ENCODE measurements at places on chromosomes 16 and 17.

DNA sequence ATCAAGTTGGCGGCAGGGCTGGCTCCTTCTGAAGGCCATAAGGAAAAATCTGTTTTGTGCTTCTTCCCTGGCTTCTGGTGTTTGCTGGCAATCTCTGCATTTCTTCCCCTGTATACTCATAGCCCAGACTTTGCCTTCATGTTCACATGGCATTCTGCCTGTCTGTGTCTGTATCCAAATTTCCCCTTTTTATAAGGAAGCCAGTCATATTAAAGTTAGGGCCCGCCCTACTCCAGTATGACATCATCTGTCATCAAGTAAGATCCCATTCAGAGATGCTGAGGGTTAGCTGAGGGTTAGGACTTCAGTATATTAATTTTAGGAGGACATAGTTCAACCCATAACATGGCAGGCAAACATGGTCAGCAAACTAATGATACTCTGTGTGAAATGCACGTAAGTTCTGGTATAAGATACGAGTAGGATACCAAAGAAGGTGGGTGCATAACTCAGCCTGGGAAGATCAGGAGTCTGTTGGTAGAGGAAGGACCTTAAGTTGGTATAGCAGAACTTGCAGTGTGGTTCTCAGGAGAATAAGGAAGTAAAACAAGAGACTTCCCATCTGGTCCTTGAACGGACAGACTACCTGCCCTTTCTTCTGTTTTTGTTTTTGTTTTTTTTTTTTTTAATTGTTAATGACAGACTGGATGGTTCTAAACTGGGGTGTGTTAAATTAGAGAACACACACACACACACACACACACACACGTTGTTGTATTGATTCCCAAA is 13.9 kb downstream of the MAP2K6 start:
- no peak for DNase-seq

DNA sequence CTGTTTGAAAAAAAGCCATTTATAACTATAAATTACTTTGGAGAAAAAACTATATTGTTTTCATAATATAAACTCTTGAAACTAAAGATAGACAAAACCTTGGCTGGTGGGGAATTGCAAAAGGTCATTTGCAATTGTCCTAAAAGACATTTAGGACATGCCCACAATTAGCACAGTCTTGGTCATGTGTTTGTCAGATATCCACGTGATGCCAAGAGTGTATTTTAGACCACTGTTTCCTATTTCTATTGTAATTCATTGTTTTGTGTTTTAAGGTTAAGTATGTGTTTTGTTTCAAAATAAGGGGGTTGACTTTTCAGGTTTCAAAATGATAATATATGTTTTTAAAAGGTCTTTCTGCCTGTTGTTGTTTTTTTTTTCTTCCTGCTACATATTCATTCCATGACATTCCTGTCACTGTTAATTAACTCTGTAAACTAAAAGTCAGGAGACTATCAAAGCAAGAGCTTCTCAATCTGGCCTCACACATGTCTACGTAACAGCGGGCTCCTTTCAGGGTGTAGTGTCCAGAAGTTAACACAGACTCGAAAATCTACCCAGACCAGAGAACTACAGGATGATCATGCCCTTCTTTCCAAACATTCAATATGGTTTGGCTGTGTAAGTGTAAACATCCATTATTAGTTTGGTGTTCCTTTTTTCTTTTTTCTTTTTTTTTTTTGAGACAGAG is 58.7 kb downstream of the COG7 start:
- DNase-seq: no peak

- DNase-seq: no peak
Measured at GRCh38 chr17:48491527-48492273, 39.1 kb downstream of the HOXB1 start.

DNA sequence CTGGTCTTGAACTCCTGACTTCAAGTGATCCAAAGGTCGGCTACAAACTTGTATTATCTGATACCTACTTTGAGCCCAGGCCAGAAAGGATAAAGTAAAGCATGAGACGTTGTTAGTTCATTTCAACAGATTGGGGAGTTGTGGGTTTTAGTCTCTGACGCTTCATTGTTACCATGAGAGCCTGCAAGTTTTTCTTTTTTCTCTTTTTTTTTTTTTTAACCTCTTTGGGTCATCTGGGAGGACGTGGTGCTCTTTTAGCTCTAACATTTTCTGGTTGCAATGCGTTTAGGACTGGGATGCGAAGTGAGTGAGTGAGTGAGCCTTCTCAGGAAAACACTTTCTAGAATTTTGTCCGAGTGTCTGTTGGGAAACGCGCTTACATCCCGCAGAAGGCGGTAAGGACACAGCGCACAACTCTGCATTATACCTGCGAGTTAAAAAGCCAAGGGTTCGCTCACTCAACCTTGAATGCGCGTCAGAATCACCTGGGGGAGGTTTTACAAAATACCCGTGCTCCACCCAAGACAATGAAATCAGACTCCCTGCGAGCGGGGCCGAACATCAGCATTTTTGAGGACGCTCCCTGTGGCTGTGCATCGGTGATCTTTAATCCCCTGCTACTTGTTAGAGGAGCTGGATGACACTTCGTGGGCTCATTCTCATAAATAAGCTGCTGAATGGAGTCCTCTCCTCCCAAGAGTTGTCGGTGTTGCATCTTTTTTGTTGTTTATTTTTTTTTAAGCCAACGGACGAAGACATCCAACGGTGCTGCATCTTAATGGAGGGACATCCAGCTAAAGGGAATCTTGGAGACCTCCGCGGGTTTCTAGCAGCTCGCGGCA is 629 bp upstream of the RNF135 start:
- DNase-seq: peak; percentile 46

- no peak for DNase-seq
Measured at GRCh38 chr16:13873835-13874438, 46.0 kb upstream of the ERCC4 start.

- no peak for DNase-seq
Measured at GRCh38 chr17:2959371-2960130, 103.9 kb downstream of the OR1D5 start.

DNA sequence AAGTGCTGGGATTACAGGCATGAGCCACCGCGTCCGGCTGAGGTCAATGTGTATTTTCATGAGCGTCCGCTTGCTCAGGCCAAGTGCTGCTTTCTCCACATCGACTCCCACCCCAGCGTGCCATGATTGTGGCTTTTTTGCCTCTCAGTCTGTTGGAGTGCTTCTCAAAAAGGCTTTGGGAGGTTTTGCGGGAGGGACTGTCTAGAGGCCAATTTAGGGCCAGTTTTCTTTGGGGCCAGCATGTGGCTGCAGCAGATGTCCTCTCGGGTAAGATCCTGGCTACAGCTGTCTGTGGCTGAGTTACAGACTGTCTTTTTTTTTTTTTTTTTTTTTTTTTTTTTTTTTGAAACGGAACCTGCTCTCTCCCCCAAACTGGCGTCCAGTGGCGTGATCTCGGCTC is 6.5 kb downstream of the C16orf90 start:
- no peak for DNase-seq

DNA sequence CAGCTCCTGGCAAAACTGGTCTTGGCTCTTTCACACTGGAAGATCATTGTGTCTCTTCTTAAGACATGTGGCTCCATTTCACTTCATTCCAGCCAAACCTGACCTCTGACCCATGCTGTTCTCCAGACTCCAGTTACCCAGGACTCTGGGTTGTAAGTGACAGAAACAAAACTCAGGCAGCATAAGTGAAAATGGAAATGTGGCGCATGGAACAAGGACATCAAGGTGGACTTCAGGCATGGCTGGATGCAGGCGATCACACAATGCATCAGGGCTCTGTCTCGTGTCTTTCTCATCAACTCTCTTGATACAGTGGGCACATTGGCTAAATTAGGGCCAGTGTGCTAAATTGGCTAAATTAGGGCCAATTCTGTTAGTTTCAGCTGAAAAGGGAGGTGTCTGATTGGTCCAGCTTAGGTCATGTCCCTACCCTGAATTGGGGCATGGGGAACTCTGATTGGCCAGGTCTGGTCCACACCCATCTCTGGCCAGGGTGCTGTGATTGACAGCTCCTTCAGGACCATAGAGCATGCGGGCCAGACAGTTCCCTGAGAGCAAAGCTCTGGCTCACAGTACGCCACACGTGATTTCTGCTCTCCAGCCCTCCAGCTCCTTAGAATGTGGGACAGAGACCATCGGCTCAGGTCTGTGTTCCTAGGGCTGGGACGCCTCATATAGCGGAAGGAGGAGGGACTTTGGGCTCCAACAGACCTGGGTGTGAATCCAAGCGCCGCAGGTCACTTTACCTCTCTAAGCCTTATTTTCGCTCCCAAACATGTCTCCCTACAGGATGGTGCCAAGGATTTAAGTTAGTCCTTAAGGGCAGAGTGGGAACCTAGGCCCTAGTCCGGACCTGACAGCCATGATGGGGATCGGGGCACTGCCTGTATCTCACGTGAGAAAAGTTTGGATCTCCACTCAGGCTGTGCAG is 17.5 kb downstream of the SOCS1 start:
- no peak for DNase-seq

GRCh38 chr17:78442648-78443218 is 64.3 kb downstream of the PGS1 start:
- no peak for DNase-seq

DNA sequence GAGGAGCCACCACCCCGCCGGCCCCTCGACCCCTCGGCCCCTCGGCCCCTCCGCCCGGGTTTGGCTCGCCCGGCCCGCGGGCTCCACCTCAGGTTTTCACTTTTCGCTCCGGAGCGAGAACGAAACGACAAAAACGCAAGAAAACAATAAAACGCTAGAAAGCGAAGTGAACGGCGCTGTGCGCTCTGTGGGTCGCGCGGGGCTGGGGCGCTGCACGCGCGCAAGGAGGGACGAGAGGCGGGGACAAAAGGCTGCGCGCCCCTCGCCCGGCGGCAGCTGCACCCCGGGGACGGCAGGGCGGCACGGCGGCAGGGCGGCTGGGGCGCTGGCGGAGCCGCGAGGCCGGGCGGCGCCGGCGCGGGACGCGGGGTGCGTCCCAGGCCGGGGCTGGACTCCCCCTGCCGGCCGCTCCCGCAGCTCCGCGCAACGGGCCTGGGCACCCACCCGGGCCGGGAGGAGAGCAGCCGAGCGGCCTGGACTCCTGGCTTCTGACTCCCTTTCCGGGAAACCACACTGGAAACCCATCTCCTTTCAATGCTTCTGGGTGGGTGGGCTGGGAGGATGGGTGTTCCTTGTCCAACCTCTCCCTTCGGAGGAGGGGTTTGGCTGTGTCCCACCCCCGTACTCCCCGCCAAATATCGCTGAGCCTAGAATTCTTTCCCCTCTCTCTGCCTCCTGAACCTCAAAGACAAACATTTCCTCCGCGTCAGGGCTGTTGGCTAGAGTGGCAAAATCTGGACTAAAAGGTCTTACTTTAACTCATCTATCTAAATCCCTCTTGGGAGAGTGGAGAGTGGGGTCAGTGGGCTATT is 9.9 kb downstream of the TBX2 start:
- DNase-seq: peak; percentile 55

DNA sequence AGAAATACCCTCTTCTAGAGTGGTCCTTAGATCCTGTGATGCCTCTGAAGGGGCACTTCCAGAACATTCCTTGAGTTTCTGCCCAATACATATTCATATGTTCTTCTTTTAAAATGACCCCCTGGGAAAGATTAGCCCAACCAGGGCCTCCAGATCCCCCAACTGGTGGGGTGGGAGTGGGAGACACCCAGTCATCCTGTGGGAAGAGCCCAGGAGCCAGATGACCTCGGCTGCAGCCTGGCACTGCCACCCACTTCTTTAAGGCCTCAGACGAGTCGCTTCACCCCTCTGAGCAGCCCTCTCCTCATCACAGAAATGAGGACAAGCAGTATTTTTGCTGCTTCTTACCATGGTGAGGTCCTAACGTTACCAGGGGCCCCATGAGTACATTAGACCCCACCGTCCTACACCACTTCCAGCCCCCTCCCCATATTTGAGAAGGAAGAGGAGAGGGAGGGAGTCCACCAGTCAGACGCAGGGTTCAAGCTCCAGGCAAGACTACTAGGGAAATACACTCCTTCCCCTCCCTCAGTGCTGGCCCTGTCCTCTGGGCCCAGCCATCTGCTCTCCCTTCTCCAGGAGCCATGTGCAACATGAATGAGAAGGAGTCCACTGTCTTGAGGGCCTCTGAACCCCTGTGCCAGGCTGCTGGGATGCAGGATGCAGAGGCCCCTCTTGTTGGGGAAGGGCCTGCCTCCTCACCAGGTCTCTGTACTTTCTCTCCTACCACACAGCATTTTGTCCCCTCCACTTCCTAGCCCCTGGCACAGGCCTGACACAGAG is 11.8 kb downstream of the MPO start:
- no peak for DNase-seq

DNA sequence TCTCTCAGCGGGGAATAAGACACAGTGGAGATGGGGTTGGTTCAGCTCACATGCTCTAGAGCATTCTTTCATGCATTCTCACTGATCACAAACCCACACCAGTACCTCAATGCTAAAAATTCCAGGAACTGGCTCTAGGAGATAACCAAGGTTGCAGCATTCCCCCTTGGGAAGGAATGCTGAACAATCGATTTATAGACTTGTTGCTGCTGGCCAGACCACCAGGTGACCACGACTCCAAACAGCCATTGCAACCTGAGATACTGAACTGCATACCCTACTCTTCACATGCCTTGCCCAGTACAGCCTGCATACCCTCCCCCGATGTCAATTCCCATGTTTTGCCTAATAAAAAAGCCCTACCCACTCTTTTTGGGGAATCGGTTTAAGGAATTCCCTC is 75.1 kb upstream of the GPRC5B start:
- no peak for DNase-seq

DNA sequence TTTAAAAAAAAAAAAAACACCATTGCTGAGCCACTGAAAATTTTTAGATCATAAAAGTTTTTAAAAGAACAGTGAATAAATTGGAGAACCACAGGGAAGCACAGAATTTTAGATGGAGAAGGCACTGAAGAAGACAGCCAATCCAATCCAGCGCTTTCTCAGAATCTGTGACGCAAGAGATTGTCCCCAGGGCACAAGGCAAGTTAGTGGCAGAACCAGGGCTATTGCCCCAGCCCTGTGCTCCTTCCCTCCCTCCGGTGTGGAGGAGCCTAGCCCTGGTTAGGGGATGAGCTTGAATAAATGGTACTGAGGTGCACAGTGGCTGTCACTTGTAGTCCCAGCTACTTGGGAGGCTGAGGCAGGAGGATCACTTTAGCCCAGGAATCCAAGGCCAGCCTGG is 108.3 kb downstream of the ZNF423 start:
- no peak for DNase-seq

DNA sequence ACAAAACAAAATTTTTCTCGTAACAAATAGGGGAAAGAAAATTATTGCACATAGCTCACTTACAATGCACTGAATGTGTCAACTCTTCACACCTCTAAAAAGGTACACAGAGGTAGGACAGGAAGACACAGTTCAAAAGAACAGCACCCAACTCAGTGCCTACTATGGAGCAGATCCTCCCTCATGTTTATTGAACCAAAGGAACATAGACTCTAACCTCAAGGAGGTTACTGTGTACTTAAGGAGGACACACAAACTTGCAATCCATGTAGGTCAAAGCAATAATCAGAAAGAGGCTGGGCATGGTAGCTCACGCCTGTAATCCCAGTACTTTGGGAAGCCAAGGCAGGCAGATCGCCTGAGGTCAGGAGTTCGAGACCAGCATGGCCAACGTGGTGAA is 50.3 kb downstream of the SLC39A11 start:
- no peak for DNase-seq

DNA sequence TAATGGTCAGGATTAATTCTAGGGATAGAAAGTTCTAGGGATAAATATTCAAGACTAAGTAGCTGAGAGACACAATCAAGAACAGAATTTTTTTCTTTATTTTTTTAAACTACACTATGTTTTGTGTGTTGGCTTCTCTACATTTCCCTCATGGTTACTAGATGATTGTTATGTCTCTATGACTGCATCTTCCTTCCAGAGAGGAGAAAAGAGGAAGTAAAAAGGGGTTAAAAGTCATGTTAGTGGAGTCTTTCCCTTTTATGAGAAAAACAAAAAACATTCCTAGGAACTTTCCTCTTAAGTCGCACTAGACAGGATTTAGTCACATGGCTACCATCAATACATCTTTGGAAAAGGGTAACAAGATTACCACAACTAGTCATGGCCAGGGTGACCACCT is 375.0 kb downstream of the KCNJ2 start:
- DNase-seq: no peak
